ENCODE measurements at places on chromosomes 1 and 21.

GRCh38 chr1:51753969-51754368 lies 124.6 kb downstream of the NRDC start:
- no peak for DNase-seq

DNA sequence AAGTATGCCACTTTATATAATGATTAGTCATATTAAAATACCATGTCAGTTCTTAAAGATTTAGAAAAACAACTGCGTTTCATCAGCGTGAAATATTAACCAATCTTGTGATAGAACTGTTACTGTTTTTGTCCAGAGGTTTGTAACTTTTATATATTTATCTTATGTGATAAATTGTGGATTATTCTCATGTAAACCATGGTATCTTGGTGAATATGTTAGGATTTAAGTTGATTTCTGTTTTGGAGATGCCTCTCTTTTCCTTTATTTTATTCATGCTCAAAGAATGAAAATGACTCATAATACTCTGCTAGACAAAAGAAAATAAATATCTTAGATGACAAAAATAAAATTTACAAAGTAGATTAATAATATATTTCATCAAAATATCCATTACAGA lies 88.4 kb downstream of the ADGRL4 start:
- no peak for DNase-seq

DNA sequence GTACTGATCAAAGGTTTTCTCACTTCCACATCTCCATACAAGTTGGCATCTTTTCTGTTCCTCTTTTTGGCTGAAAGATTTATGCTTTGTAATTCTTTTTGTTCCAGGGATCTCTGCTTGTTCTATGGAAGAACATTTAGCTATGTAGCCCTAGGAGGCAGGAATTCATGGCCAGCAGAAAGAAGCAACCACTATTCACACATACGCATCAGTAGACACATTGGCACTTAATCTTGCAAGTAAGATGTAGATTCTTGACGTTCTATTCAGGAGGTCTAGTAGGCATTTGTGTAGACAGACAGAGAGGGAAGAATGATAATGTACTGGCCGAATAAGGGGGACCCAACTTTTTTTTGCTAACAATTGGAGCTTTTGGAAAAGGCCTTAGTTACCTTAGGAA lies 336.0 kb downstream of the NUF2 start:
- no peak for DNase-seq

DNA sequence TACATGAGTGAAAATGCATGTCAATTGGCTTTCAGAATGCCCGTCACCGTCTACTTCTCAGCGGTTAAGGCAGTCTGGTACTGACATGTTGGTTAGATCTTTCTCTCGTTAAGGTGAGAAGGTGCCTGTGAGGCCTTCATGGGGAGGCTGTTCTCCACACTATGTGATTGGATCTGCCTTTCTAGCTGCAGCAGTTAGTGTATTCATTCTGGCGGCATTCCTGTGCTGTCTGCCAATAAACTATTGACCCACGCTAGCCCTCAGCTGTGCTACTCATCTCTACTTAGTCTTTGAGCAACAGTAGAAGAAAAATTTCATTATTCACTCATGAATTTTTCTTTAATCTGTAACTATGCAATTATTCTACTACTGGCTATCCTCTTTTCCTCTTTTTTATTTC lies 32.0 kb downstream of the CCSAP start:
- no peak for DNase-seq

DNA sequence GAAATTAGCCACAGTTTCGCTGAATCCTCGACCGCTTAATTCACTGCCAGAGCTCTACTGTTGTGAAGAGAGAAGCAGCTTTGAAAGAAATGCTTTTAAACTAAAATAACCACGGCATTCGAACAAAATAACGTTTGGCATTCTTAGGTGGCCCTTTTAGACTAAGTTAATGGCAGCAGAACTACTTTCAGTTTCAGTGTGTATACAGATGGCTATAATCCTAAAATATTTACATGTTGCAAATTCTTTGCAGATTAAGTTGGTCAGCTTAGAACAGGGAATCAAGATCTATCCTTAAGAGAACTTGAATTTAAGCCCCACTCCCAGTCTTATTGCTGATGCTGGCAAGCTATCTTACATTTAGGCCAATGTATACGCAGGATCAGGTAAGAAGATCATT lies 62.7 kb downstream of the ADSS2 start:
- DNase-seq: no peak
